NCI-H748 treated with DMSO at 0.1 percent for 48 hours (cell line): ENCODE measurements at places on chromosomes 11 and 22.
A peak's percentile ranks its signal among the peaks of the same experiment; 100 is the strongest.

GRCh38 chr11:107780775-107781174, 68.9 kb upstream of the SLN start:
- no peak for DNase-seq

GRCh38 chr22:37804881-37805809, 2.6 kb upstream of the GCAT start:
- peak; percentile 23 for DNase-seq

DNA sequence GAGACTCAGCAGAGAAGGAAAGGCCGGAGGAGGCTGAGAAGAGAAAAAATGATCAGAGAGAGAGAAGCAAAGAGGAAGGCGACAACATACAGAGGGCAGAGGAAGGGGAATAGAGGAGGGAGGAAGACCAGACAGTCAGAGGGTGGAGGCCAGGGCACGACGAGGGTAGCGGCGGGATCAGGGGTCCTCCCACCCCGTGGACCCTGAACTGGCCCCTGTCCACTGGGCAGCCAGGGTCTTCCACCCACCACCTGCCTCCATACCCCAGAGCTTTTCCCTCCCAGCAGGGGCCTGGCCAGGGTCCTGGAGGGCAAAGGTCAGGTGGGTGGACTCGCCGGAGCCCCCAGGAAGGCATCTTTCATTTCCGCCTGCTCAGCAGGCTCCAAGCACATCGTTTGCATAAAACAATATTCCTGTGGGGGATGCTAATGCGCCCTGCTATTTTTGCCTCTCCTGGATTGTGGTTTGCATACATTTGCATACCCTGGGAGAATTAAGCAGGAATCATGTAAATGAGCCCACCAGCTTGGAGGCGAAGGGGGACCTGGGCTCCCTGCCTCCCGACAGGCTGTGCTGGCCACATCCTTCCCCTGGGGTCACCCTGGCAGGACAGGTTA, 394.1 kb downstream of the MN1 start:
- no peak for DNase-seq

DNA sequence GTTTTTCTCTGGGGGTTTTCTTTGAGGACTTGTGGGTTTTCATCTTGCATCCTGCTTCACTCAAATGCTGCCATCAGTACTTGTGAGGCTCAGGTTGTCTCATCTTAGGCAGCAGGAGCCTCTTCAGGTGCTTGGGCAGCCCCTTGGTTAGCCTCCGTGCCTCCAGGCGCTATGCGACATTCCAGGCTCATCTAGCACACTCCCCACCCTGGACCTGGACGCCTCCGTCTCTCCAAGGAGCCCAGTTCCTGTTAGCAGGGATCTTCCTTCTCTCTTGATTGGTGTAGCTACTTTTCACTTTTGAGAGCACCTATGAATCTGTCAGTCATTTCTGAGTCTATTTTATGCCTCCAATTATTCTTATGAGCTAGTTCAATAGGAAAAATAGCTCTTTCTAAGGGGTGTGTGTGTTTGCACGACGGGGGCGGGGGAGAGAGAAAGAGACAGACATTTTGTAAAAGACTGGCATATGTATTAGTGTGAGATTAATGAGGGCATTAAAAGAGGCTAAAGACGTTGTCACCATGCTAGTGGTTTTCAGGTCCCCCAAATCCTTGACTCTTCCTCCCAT, 7.8 kb downstream of the TUBA8 start:
- no peak for DNase-seq

DNA sequence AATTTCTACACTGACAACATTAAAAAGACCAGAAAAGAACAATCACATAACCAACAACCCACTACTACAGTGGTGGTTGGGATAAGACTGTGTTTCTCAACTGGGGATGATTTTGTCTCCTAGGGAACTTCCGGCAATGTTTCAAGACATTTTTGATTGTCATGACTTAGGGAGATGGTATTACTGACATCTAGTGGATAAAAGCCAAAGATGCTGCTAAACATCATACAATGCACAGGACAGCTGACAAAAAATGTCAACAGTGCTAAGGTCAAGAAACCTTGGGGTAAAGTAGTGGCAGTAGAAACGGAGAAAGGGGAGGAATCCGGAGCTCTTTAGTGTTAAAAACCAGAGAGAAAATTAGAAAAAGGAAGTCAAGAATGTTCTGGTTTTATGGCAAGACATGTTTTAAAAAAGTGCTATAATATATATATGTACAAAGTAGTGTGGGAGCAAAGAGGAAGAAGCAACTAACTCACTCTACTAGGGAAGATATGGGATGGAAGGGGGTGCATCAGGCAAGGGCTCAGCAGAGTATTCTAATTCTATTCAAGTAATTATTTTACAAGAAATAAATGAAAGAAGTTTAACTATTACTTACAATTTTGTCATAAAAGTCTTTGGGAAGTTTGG, 37.2 kb downstream of the CKAP5 start:
- DNase-seq = no peak

DNA sequence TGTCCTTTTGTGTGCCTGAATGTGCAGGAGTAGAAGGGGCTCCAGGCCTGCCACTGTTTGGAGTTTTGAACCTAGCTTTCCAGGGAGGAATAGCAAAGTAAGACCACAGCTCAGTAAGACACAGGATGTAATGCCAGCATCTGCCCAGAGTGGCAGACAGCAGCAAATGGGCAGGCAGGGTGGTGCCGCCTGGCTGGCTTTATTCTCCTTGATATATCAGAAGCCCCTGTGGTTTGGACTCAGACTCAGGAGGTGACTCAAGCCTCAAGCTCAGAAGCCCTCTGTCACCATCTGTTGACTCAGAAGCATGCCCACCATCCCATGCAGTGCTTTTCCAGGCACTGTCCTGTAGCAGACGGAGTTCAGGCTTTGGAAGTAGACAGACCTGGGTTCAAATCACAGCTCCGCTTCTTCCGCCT, 72.7 kb upstream of the TTC12 start:
- no peak for DNase-seq

GRCh38 chr11:69013009-69013951, at the start of gene MRGPRF:
Gene MRGPRF (minus strand): TSS chr11:69013246. CDS start chr11:69009901, 3,345 bp downstream.
- no peak for DNase-seq

GRCh38 chr11:101438126-101438525, 145.7 kb downstream of the TRPC6 start:
- no peak for DNase-seq

GRCh38 chr11:2961080-2961479, 31.0 kb downstream of the NAP1L4 start:
- no peak for DNase-seq

- no peak for DNase-seq
These were observed 39.3 kb downstream of the DUSP8 start for GRCh38 chr11:1532606-1533341.

GRCh38 chr22:40726514-40726913, 47.2 kb downstream of the MCHR1 start:
- DNase-seq = no peak

DNA sequence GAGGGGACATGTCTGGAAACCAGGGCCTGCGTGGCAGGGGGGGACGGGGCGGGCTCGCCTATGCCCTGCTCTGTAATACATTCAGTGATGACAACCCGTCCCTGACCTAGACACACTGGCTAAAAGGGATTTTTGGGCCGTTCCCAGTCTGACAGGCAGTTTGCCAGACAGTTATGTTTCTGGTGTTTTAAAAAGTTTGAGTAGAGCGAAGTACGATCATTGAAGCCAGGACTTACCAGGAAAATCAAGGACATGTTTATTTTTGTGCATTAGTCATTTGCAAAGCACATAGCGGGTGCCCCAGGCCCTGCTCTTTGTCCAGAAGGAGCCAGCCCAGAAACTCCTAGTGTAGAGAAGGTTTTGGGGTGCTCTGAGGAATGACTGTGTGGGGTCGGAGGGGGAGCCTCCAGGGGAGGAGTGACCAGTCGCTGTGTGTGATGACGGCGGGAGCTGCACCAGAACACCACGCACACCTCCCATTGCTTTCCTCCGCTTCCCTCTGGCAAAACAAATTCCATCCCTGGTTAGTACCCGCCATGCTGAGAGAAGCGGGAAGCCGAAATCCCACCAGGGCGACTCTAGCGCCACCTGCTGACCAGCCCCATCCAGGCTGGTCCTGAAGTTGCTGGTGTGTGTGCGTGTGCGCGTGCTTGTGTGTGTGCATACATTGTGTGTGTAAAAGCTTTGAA, 50.8 kb downstream of the FBLN1 start:
- DNase-seq = peak; percentile 58

GRCh38 chr11:46697303-46697702, 3.1 kb downstream of the ARHGAP1 start:
- no peak for DNase-seq

DNA sequence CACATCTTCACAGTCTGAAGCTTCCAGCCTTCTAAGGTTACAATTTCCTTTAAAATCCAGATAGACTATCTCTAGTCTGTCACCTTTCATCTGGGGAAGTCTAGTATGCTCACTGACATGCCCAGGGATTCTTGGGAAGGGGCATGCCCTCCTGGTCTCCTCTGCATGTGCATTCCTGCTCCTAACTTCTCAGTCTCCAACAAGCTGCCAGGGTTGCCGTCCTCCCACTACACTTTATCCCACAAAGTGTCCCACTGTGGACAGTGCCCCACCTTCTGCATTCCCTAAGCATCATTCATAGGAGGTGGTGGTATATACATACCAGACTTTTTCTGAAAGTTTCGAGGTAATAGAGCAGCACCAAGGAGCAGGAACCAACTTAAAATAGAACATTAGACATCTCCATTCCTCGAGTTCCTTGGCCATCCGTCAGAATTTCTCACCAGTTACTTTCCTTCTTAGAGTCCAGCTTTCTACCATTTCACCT, 28.7 kb downstream of the EIF3F start:
- no peak for DNase-seq

DNA sequence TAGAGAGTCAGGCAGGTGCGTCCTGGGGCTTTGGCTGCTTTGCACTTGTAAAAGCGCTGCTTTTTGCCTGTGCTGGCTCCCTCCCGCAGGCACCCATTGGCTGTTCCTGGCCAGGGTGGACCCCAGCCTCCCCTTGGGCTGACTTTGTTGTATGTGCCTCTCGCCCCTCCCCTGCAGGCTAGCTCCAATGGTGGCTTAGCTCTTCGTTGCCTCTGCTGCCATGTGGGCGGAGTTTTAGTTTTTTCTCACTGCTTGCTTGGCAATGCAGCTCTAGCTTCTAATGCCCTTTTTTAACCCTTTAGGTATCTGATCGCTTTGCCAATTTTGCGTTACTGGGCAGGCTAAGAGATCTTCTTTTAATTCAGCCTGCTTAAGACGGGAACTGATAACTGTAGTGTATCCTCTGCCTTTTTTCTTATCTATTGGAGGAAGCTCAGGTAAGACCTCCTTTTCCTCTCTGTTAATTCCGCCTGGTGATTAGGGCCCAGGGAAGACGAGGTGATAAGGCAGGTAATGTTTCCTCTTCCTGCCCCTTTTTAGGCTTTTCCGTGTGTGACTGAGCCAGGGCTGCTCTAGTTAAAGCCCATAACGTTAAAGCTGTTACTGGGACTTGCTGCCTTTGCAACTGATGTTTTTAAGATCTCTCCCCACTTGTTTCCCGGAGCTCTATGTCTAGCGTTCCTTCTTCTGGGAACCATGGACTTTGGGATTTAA, 11.7 kb upstream of the GLYATL1 start:
- peak; percentile 61 for DNase-seq

DNA sequence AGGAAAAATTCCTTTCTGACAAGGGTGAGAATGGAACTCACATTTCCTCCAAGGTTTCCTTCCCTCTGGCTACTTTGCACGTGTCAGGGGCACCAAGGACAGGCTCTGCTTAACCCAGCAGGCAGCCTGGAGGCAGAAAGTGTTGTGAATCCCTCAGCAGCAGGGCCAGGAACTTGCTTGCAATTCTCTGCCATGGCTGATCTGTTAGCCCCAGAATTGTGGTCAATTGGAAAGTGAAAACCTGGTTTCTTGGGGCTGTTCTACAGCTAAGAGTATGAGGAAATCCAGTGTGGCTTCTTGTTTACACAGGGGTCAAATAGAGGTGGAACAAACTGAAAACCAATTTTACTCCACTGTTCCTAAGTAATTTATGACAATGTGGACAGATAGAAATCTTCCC, 38.3 kb upstream of the CEP295 start:
- no peak for DNase-seq

- DNase-seq = no peak
These were observed 12.7 kb downstream of the MRGPRF start for GRCh38 chr11:69000391-69000790.

- no peak for DNase-seq
These were observed 264.4 kb downstream of the CTTN start for GRCh38 chr11:70662691-70663098.

GRCh38 chr11:67309166-67309565, 5.8 kb downstream of the SSH3 start:
- DNase-seq = no peak

GRCh38 chr22:43772831-43773230, 39.3 kb downstream of the EFCAB6 start:
- DNase-seq = no peak

- DNase-seq = no peak
These were observed 10.6 kb downstream of the CDPF1 start for GRCh38 chr22:46239261-46240048.

DNA sequence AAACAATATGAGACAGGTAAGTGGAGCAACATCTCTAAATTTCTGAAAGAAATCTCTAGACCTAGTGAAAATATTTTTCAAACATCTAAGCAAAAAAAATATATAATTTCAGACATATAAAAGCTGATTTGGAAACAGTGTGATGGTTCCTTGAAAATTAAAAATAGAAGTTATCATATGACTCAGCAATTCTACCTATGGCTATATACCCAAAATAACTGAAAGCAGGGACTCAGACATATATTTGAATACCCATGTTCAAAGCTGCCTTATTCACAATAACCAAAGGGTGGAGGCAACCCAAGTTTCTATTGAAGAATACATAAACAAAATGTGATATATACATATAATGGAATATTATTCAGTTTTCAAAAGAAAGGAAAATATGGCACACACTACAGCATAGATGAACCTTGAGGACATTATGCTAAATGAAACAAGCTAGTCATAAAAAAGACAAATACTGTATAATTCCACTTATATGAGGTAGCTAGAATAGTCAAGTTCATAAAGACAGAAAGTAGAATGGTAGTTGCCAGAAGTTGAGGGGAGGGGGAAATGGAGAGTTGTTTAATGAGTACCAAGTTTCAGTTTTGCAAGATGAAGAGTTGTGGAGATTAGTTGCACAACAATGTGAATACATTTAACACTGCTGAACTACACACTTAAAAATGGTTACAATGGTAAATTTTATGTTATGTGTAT, 300.4 kb downstream of the TTC28 start:
- no peak for DNase-seq

DNA sequence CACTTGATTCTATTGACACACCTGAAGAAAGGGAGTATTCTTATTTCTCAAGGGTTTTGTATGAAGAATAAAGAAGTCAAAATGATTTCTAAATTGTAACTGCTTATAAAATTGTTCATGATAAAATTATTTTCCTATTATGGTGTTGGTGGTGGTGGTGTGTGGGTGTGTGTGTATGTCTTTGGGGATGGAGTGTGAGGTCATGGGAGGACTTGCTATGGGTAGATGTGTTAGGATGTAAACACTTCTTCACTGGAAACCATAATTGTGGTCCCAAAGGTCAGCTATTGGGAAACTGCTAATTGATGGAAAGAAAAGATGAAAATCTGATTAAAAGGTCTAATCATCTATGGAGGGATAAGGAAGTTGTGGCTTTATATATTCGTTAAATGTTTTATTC, 5.1 kb downstream of the TRIM22 start:
- no peak for DNase-seq

DNA sequence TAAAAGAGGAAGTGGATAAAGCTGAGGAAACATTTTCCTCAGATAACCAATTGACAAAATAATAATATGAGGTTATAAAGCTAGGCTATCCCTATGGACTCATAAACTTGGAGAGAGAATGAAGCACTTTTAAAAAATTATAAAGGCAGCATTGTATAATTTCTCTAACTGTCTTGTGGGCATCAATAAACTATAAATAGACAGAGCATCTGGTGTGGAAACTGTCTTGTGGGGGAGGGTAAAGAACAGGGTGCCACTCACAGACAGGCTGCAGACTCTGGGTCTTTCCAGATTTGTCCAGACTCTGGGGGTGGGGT, 333.5 kb downstream of the BUD13 start:
- DNase-seq = no peak
